T-helper 22 cell (primary cell): ENCODE measurements at places on chromosomes 6 and 20.

DNA sequence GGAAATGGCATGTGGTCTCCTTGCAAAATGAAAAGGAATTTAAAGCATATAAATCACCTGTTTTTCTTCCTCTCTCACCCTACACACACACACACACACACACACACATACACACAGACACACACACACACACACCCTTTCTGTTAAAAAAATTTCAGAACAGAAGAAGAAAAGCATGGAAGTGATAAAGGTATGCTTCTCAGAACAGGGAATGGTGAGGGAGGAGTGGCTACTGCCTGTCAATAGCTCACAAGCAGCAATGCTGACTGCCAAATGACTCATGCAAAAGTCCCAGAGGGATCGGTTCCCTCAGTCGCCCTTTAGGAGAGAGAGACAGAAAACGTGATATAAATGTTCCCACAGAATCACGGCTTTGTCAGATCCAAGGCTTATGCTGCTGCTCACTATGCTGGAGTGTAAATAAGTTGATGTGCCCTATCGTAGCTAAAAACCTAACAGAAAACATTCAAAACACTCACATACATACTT lies 102.6 kb downstream of the IBTK start:
- DNase-seq = no peak

DNA sequence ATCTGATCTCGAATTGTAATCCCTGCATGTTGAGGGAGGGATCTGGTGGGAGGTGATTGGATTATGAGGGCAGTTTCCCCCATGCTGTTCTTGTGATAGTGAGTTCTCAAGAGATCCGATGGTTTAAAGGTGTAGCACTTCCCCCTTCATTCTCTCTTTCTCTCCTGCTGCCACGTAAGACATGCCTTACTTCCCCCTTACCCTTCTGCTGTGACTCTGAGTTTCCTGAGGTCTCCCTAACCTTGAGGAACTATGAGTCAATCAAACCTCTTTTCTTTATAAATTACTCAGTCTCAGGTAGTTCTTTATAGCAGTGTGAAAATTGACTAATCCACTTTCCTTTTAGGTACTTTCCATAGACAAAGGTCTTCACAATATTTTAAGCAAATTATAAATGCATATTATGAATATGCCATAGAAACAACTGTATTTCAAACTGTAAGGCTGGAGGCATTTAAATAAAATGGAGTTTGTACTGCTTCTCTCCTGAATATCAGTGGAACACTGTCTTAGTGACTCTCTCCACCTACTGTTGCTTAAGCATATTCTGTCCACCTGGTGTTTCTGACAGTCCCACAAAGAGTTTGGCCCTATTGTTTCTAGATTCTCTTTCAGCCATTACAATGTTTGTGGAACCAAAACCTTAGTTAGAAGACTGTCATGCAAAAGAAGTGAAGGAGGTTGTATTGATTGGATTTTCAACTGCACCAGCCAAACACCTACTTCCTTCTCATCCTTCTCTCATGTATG lies 24.3 kb upstream of the IL17A start:
- DNase-seq = no peak

- no peak for DNase-seq
Observed at GRCh38 chr6:159906400-159906799, 15.6 kb downstream of the MAS1 start.

DNA sequence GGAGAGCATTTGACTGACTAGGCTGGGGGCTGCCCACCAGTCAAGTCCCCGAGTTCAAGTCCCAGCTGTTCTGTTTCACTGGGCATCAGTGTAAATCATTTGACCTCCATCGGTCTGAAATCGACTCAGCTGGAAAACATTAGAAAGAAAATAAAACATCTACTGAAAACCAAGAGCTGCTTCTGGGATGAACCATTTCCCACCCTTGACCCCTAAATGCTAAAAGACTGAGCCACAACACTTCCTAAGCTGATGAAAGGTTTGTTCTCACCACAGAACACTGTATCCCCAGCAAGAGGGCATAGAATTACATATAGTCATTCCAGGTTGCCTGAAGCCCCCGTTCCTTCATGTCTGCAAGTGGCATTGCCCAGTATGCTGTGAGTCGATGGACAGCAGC lies 237.0 kb upstream of the TAB2 start:
- no peak for DNase-seq

DNA sequence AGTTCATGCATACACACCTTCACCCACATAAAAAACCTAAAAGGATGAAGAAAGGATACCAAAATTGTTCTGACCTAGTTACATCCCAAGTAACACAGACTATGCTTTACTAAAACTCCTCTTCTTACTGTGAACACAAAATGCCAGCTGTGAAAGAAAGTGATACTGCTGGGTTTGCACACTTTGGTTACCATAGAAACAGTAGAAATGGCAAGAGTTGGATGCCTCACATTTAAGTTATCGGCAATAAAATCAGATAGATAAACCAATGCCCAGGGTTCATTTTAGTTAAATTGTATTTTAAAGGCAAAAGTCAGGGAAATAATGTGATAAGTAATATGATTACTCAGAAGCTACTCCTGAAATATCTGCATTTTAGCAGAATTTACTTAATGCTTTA lies 161.9 kb downstream of the CDK19 start:
- DNase-seq = no peak

GRCh38 chr6:16257999-16258708 lies 19.8 kb downstream of the GMPR start:
- no peak for DNase-seq

DNA sequence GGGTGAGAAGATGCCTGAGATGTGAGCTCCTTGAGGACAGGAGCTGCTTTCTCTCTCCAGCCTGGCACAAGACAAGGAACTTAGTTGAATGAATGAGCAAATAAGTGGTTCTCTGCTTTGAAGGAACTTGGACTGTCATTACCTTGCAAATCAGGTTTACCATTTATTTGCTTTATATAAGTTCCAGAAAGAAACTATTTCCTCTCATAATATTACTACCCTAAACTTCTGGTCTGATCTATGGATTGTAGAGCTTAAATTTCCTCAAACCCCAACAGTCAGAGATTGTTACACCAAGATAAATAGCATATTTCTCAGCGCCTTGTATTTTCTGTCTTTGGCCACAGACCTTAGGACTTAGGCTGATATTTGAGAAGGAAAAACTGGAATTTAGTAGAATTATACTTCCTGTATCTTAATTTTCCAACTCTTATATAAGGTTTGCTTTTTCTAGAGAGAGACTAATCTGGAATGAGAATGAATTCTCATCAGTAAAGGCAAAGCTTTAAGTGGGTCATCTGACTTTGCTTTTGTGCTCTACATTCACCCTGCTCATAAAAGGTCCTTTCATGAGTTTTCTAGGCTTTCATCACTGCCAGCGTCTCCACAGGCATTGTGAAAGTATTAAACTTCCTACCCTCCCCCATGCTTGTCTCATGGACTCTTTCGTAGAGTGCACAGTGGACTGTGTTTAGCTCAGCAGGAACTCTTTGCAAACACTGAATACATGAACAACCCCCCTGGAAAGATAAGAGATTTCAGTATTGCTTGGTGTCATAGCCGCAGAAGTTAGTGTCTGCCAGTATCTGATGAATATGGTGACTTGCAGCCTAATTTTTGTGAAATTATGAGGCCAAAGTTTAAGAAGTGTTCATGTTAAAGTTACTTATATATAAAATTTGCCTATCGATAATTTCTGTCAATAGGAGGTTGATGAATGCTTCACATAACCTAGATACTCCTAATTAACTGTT lies 74.0 kb downstream of the PTPRA start:
- DNase-seq = no peak

- DNase-seq = no peak
Observed at GRCh38 chr6:130161683-130162404, 60.9 kb downstream of the SAMD3 start.

- DNase-seq = no peak
Observed at GRCh38 chr6:96898241-96898851, 655 bp upstream of the NDUFAF4 start.

DNA sequence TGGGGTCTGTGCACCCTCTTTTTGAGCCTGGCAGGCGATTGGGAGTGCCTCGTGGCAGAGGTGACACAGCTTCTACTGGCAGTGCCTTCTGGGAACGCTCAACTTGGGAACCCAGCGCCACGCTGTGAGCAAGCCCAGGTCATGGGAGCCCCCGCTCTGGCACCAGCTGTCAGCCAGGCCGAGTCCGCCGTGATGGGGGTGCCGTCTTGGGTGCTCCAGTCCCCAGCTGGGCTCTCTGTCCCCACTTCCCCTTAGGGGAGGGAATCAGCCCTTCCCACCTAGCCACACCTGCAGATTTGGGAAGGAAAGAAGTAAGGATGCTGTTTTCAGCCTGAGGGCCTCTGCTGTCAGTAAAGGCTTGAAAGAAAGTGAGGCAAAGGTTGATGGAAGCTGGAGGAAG lies 31.0 kb upstream of the NTSR1 start:
- DNase-seq = no peak

- DNase-seq = no peak
Observed at GRCh38 chr6:145112711-145113148, 622.6 kb downstream of the EPM2A start.

DNA sequence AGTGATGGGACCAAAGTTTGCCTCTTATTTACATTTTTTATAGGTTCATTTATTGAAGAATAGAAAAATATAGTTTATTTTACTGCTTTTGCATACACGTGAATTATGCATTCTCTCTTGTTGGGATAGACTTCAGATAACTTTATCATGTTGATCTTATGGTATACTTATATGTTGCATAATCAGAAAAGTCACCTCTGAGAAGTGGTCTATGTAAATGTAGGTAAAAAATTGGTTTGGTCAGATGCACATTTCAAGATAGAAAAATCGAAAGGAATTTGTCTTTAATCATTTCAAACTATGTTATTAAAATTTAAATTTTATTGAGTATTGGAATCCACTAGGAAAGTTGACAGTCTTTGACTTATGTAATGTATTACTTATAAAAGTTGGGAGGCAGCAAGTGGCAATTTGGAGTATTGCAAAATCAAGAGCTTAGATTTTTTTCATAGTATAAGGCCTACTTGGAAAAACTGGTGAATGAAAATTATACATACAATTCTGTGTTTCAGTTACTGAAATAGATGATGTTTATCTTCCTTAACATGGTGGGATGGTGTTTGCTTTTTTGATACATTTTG lies 2.4 kb downstream of the PHF3 start:
- DNase-seq = no peak

- no peak for DNase-seq
Observed at GRCh38 chr6:88983532-88983931, 20.1 kb upstream of the RNGTT start.

GRCh38 chr6:84625506-84625905 lies 138.9 kb downstream of the TBX18 start:
- no peak for DNase-seq

GRCh38 chr20:11995805-11996567 lies 78.3 kb downstream of the BTBD3 start:
- DNase-seq = no peak

- DNase-seq = no peak
Observed at GRCh38 chr6:82963191-82963925, 102.3 kb downstream of the UBE3D start.

- no peak for DNase-seq
Observed at GRCh38 chr6:79470728-79471127, 66.5 kb downstream of the LCA5 start.

DNA sequence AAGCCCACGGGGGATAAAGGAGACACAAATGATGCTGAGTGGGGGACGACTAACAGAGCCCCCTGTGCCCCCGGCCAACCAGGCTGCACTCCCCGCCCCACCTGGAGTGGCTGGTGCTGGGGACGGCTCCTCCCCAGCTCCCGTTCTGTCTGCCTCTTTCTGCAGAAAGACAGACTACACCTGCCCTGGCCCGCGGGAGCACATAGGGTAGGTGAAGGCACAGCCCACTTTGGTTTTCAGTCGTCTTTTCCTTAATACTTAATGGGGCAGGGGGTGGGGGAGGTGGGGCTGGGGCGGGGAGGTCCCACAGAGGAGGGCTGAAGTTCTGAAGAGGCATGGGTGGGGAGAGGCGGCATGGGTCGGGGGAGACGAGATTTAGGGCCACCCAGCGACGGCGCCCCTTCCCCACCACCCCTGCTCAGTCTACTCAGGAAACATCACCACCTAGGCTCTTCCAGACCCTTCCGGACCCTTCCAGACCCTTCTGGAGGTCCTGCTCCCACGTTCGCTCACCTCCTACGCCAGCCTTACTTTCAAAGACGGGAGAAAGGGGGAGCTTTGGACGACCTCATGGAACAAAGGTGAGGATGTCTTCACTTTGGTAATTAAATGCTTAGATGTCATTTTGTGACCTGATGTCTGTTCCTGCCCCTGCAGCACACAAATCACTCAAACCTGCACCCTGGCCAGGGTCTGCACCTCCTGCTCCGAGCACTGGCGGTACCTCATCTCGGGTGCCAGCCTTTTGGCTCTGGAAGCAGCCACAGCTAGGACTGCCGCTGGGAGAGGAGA lies 21.2 kb upstream of the FRMD1 start:
- DNase-seq = no peak

DNA sequence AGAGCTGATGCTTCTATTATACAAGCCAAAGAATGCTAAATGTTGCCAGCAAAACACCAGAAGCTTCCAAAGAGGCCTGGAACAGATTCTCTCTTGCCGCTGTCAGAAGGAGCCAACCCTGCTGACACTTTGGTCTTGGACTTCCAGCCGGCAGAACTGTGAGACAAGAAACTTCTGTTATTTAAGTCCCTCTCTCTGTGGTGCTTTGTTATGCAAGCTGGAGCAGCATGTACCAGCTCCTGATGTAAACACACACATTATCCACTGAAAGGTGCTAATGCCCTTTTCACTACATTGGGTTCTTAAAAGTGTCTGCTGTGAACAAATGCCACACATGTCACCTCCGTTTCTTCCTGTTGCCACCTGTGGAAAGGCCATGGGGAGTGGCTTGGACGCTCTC lies 25.9 kb upstream of the PRELID3B start:
- DNase-seq = no peak

GRCh38 chr6:28203201-28203600 lies 21.9 kb upstream of the ZSCAN9 start:
- DNase-seq = no peak

DNA sequence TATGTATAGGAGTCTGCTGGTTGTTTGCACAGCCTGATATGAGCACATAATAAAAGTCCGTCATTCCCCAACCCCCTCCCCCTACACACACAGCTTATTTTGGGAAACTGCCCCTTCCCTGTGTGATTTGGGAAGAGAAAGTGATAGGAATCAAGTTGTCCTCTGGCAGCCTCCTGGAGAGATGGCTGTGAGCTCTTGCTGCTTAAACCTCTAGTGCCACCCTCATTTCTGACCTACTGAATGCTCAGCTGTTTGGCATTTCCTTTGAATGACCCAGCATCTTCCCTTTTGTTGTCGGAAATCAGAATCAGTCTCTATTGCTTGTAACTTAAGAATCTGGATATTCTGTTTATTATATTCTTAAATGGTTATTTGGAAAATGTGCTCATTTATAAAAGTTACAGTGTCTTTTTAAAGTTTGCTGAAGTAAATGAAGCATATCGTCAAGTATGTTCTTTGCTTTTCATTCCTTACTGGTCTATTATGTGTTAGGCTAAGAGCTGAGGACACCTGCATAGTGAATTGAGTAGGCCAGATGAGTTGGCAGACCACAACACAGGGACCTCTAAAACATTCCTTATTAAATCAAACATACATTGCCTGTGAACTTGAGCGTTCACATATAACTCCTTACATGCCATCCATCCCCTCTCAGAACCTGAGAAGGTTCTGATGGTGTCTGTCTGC lies 5.5 kb downstream of the RWDD2A start:
- DNase-seq = no peak

GRCh38 chr6:7268816-7269555 lies 44.0 kb downstream of the SSR1 start:
- no peak for DNase-seq
